HS-5 (cell line): ENCODE measurements at places on chromosomes 13 and 19.

GRCh38 chr13:106052200-106052767 lies 483.2 kb downstream of the EFNB2 start:
- no peak for DNase-seq

GRCh38 chr13:24272452-24273161 lies 36.8 kb upstream of the C1QTNF9 start:
- no peak for DNase-seq

GRCh38 chr13:31588316-31588715 lies 151.0 kb upstream of the RXFP2 start:
- DNase-seq: no peak

DNA sequence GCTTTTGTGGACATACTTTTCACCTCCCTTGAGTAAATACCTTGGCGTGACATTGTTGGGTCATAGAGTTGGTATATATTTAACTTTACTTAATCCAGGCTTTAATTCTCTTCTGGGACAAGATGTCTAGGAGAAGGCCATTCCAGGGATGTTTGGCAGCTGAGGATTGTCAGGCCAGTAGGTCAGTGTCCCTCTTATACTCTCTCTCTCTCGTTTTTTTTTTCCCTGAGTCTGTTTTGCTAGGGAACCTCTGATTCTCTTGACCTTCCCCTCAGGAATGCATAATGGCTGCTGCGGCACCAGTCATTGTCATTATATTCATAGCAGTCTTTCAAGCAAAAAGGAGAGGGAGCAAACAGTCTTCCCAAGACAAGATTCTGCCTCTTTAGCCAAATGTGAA lies 48.8 kb downstream of the BICRA start:
- DNase-seq: no peak

DNA sequence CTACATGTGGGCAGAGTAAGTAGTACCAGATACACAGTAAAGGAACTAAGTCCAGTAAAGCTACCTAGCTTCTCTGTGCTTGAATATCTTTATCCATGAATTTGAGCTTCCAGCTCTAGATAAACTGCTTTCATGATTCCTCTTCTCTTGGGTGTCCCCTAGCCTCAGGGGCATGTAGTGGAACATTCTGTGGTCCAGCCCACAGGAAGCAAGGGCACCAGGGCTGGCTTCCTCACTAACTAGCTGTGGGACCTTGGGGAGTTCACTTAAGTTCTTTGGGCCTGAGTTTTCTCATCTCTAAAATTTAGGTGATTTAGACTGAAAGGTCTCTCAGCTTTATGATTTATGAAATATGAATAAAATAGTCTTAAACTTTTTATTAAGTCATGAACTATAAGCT lies 185.7 kb downstream of the KATNAL1 start:
- no peak for DNase-seq

GRCh38 chr13:30321256-30321655 lies 13.9 kb upstream of the KATNAL1 start:
- DNase-seq: no peak

GRCh38 chr19:12255372-12255771 lies 39.3 kb downstream of the ZNF44 start:
- DNase-seq: no peak

GRCh38 chr13:41492432-41493260 lies 35.3 kb downstream of the RGCC start:
- DNase-seq: no peak

GRCh38 chr19:873084-873483 lies 13.6 kb downstream of the CFD start:
- no peak for DNase-seq

DNA sequence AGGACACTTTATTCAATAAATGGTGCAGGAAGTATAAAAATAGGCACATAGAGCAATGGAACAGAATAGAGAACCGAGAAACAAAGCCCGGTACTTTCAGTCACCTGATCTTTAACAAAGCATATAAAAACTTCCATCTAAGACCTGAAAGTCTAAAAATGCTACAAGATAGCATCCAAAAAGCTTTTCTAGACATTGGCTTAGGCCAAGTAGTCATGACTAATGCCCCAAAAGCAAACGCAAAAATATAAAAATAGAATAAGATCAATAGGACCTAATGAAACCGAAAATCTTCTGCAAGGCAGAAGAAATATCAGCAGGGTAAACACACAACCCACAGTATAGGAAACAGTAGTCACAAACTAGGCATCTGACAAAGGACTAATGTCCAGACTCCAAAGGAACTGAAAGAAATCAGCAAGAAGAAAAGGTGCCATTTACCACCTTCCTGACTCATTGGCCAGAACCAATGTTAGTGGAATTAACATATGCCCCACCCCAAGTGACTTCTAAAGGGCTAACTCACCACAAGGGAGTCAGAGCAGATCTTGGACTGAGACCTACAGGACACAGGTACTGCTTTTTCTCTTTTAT lies 40.8 kb upstream of the CEACAM21 start:
- DNase-seq: no peak

DNA sequence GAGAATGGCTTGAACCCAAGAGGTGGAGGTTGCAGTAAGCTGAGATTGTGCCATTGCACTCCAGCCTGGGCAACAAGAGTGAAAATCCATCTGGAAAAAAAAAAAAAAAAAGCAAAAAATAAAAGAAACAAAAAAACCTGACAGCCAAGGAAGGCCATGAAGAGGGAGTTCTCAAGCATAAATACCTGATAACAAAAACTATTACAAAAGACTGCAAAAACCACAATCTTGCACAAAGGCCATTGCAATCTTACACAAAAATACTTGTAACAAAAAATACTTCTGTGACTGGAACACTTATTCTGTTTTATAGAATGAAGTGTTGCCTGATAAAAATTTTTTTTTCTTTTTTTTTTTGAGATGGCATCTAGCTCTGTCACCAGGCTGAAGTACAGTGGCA lies 61.5 kb upstream of the TSC22D1 start:
- no peak for DNase-seq

DNA sequence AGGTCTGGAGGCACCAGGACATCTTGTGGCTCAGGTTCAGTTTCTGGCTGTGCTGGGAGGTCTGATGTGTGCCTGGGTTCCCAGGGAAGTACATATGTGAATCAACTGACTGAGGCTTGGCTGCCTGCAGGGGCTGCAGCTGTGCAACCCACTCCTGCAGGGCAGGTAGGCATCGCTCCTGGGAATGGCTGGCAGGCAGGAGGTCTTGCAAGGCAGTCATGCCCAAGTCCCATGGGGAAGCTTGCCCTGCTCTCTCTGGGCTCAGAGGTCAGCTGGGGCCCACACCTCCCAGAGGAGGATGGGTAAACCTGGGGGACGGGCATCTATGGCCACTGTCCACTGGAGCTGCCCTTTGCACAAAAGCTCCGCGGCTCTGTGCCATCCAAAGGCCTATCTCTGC lies 1141.8 kb downstream of the SLITRK1 start:
- no peak for DNase-seq

DNA sequence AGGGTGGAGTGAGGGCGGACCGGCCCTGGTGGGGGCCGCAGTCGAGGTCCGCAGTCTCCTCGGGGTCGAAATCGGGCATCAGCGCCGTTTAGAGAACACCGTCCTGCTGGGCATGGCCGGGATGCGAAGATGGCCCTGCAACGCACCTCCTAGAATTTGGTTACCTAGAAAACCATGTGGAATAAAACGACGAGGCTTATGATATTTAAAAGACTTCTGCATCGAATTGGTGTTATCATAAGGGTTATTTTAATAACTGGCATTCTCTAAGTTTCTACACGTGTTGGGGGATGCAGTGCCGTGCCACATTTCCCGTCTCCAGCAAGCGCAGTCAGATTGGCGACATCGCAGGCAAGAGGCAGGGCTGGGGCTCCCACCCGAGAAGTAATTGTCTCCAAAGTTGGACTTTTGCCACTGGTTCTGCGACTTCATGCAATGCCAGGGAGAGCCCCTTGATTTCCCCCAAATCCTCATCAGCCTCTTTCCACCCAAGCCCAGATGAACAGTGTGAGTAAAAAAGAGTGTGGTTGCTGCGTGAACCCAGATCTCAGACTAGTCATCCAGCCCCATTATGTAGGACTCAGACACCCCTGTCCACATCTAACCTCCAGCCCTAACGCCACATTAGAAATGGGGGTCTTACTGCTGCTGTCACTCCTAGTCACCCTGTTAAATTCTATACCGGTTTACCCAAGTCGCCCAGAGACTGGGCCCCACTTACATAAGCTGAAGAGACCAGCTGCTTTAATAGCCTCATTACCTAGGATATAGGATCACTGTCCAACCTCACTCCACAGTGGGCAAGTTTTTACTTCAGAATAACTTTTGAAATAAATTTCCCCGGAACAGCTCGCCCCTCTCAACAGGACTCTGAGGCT lies 571 bp upstream of the DHRS12 start:
- no peak for DNase-seq

- DNase-seq: no peak
Observed at GRCh38 chr13:43132257-43132656, 108.9 kb downstream of the DNAJC15 start.

DNA sequence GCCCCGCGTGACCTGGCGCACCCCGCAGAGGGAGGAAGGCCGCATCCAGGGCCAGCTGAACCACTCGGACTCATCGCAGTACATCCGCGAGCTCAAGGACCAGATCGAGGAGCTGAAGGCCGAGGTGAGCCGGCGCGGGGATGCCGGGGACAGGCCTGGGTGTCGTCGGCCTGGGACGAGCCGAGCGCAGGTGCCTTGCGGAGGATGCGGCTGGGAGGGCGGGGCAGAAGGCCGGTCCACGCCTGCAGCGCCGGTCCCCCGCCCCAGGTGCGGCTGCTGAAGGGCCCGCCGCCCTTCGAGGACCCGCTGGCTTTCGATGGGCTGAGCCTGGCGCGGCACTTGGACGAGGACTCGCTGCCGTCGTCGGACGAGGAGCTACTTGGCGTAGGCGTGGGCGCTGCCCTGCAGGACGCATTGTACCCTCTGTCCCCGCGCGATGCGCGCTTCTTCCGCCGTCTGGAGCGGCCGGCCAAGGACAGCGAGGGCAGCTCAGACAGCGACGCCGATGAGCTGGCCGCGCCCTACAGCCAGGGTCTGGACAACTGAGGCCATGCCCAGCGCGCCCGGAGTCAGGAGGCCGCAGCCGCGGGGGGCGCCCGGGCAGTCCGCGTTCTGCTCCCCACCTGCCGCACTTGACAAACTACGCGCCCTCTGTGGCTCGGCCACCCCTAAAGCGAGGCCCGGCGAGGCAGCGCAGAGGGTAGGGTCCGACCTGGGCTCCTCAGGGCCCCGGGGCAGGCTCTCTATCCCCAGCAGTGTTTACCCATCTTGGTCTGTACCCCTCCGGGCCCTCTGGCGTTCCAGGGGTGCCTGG lies 10.8 kb downstream of the PRR36 start:
- no peak for DNase-seq

DNA sequence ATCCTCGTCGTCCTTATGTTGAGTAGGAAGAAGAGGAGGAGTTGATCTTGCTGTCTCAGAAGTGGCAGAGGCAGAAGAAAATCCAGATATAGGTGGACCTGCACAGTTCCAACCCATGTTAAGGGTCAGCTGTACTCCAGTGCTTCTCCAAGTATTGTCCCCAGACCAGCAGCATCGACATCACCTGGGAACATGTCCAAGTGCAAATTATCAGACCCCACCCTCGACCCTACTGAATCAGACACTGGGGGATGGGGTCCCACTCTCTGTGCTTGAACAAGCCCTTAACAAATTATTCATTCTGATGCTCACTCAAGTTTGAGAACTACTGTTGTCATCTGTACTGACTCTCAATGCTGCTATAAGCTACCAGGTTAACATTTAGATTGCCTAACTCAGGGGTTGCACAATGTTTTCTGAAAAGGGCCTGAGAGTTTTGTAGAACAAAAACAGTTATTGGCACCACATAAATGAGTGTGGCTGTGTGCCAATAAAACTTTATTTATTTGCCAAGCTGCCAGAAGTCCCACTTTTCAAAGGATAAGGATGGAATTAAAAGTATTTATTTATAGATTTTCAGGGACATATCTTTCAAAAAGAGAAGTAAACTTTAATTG lies 226.7 kb upstream of the IPO5 start:
- no peak for DNase-seq

DNA sequence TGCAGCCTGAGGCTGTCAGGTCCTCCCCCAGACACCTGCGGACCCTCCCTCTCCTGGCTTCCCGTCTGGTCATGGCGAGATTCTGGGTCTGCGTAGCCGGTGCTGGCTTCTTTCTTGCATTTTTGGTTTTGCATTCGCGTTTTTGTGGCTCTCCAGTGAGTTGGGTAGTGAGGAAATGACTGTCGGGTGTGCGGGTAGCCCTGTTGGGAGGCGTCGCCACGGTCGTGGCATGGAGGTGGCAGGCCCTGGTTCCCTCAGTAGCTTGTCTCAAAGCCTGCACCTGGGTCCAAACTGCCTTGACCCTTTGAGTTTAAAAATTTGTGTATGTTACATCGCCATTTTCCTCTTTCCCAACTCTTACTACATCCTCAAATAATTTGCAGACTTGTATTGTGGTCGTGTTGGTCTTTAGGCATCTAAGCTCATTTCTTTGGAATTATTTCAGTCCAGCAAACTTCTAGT lies 344 bp downstream of the NHLRC3 start:
- no peak for DNase-seq

DNA sequence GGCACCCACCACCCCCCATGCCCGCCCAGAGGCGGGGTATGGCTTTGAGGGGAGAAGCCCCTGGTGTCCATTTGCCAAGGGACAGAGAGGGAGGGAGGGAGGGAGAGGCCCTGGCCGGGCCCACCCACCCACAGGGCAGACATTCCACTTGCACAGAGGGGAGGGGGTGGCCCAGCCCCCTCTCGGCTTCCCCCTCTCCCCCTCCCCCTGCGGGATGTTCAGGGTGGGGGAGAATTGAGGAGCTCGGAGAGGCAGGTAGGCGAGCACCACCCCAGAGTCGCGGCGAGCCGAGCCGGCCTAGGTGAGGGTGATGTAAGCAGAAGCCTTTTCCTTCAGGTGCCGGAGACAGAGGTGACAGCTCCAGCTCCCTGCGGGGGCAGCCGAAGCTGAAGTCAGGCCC lies 12.3 kb downstream of the DPF1 start:
- DNase-seq: no peak

DNA sequence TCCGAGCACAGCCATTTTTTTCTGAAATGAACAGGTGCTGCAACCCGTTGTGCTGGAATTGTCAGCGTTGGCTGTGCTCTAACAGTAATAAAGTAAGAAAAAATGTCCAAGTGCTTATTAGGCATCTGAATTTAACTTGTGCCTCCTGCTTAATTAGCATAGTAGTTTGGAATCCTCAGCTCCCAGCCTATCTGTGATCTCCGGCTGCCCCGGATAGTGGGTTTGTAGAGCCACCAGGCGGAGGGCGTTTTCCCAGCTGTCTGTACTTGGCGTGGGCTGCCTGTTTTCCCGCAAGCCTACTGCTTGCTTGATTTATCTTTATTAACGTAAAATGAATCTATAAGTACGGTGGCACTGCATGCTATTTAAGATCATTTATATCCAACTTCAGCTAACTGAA lies 137.9 kb downstream of the MTUS2 start:
- DNase-seq: no peak
